ENCODE measurements at places on chromosomes 2 and 18.

DNA sequence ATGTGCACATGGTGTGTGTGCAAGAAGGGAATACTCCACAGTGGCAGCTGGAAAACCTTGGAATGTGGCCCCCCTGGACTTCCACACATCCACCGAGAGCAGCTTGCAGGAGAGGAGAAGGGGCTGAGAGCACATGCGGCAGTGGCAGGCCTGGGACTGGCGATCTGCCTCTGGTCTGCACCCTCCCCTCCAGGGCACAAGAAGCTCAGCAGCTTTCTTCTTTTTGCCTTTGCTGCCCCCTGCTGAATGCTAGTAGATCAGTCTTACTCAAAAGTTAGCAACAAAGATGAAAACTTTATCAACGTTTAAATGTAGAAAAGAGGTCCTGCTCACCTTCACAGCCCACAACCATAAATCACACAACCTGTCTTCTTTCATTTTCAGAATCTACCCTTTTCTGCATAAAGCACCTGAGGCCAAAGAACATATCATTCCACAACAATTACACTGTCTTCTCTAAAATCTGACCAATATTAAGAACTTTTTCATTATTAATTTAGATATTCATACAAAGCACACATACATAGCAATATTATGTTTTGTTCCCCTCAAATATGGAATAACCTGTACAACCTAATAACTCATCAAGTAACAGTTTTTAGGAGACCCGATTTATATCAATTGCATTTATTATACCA lies 34.6 kb downstream of the TGFBRAP1 start:
- peak; percentile 59 for DNase-seq

DNA sequence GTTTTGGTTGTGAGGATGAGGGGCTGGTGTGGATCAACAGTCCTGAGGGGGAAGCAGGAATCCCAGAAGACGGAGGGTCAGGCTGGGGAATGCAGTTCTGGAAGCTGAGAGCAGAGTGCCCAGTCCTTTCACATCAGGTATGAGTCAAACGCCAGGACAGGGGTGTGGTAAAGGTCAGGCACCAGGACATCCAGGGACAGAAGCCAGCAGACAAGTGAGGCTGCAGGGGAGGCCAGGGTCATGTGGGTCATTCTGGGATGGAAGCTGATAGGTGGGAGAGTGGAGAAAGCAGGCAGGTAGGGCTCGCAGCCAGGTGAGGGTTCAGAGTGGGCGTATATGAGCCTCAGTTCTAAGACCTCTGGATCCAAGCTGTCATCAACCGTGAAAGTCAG lies 12.8 kb upstream of the GNLY start:
- no peak for DNase-seq

DNA sequence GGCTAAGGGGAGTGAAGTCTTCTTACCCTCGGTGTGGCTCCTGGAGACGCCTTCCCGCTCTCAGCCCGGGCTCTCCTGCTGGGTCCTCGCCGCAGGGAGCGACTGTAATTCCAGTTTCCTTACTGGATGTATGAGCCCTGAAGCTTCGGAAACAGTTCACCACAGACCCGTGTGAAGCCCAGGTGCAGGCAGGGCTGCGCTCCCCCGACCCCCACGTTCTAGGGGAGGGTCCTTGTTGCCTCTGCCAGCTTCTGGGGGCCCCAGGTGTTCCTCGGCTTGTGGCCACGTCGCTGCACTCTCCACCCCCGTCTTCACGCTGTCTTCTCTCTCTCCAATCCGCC lies 5.1 kb upstream of the ASB1 start:
- DNase-seq, result no peak

DNA sequence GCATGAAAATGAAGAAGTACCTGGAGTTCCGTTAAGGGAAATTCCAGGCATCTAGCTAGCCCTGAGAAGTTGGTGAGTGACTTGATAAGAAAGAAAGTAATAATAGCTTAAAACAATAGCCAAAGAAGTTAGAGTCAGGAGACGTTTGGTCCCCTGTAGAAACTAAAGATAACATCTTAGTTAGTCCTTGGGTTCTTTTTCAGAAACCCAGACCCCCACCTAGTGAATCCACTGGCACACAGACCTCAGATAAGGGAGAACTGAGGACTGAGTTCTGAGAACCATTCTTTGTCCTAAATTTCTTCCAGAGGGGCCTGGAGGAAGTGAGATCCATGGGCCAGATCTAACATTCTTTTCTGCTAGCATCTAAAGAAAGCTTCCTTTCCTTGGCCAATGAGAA lies 335.4 kb downstream of the SLC4A3 start:
- no peak for DNase-seq

GRCh38 chr18:36532394-36532793 lies 234.9 kb downstream of the FHOD3 start:
- no peak for DNase-seq

DNA sequence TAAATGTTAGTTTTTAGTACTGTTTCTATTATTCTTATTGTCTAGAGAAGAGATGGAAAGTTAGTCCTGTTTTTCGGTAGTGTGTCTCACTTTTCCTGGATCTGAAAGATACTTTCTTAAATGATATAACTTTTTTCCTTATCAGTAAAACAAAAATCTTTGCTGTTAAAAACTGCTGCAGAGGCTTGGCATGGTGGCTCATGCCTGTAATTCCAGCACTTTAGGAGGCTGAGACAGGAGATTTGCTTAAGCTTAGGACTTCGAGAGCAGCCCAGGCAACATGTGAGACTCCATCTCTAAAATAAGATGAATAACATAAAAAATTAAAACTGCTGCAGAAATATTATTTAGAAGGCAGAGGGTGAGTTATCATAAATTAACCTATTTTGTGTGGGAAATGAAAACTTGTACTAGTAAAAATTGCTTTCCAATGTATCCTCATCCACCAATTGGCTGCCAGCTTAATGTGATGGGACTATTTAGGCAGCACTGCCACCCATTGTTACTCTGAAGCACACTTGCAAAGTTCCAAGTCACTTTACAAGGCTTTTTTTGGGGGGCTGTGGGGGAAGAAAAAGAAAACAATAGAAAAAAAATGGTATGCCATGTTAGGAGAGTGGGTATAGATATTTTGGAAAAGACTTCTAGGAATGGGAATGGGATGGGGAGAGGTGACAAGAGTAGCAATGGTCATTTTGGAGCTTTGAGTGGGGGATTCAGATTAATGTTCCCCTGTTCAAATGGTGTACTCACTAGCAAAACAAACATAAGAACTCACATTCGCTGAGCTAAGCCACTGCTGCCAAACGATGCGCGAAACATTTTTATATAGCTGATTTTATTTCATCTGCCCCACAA lies 62.7 kb downstream of the MEIS1 start:
- no peak for DNase-seq

DNA sequence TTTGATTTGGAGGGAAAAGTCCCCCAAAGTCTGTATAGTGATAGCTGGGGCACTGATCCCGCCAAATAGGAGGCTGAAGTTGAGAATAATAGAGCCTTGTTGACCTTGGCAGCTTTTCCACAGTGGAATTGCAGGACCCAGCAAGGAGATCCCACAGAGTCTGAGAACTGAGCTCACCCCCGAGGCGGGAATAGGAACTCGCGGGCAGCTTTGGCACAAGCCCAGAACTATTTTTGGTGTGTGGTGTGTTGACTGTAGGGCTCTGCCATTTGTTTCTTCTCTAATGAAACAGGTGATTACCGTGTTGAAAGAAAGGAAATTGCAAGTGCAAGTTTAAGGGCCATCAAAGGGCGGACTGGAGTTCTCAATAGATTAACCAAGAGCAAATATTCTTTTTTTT lies 34.0 kb downstream of the SH3RF3 start:
- DNase-seq, result no peak

GRCh38 chr2:170038734-170039133 lies 139.2 kb upstream of the MYO3B start:
- no peak for DNase-seq

DNA sequence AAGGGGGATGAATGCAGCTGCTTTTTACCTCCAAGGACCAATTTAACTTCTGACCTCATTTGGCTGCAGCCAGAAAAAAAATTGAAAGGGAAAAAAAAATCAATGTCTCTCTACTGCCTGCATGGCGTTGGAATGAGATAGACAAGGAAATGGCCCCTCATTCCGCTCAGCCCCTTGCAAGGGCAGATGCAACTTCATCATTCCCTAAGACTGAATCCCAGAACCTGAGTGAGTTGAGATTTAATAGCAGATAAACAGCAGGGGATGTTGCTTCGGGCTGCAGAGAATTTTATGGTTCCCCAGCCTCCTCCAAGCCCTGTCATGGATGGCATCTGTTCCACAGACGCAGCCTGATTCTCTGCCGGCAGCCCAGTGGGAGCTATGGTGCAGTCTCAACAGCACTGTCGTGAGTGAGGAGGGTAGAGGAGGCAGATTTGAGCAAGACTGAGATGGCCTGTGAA lies 49.0 kb downstream of the CAPN13 start:
- DNase-seq, result no peak

- no peak for DNase-seq
These were observed 35.5 kb upstream of the CYTIP start for GRCh38 chr2:157479081-157480027.

DNA sequence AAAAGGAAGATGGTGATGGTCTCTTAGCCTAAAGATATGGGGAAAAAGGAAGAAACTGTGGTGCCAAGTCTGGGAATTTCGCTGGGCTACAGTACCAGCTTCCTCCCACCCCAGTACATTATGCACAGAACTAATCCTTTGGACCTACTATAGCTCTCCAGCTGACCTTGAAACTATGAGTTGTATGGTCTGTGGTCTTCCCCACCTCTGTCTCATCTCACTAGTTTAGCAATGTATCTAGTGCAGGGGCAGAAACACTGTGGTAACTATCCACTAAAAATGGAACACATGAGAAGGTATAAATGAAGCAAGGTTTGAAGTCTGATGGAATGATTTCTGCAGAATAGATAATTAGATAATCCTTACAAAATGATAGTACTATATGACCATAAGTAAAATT lies 190.4 kb upstream of the CCDC150 start:
- no peak for DNase-seq

DNA sequence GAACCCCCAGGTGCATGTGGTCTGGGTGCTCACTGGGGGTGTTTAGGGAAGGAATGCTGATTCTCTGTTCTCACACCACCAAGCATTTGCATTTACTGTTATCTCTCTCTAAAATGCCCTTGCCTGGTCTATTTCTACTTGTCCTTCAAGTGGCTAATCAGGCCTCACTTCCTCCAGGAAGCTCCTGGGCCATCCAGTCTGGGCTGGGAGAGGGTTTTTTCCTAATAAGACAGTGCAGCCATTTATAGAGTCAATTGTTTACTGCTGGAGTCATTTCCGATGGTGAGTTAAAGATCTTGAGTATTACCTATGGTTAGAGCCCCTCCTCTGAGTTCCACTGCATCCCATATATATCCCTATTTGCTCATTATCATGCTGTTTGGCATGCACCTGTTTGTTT lies 25.2 kb upstream of the ITGA6 start:
- no peak for DNase-seq

DNA sequence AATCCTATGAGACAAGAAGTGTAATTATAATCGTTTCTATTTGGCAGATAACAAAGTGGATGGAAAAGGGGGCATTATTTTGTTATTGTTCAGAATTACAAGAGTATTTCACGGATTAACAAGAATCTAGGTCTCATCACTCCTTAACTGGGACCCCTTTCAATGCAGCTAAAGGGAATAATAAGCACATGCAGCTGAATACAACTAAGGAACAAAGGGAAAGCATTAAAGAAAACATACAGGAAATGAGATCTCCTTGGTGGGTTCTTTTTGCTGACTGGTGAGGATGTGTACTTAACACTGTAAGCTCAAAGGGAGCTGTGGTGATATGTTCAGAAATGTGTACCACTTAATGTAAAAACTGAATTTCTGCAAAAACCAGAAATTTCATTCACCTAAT lies 140.5 kb upstream of the WDSUB1 start:
- DNase-seq, result no peak

GRCh38 chr2:35973132-35973736 lies 382.3 kb upstream of the CRIM1 start:
- DNase-seq, result no peak

All from left renal pelvis (tissue), 4 donors.